ENCODE measurements at places on chromosomes 7 and 10. TPM values are rescaled to one million over a fixed set of nuclear protein-coding genes. Genes with fewer than 3 reads are reported as not detected.

Gene TLX1
- not detected for total RNA-seq

DNA sequence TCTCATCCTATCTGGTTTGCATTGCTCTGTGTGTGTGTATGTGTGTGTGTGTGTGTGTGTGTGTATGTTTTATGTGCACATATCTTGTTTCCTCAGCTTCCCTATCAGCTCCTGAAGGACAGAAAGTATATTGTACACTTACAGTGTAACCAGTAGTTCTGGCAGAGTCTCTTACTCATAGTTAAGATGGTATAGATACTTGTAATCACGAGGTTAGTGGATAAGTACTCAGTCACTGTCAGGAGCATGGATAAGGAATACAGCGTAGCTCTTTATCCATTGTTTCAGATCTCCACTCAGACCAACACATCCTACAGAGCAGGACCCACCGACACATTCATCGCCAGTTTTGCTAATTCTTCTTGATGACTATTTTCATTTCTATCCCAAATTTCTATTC, 275.0 kb downstream of the TSPAN12 start:
- no peak for DNase-seq

Gene FRMD4A
- 23.4 TPM for total RNA-seq

Gene CCDC172
- total RNA-seq: not detected

Gene GTF2IRD2
- 4.7 TPM for total RNA-seq

DNA sequence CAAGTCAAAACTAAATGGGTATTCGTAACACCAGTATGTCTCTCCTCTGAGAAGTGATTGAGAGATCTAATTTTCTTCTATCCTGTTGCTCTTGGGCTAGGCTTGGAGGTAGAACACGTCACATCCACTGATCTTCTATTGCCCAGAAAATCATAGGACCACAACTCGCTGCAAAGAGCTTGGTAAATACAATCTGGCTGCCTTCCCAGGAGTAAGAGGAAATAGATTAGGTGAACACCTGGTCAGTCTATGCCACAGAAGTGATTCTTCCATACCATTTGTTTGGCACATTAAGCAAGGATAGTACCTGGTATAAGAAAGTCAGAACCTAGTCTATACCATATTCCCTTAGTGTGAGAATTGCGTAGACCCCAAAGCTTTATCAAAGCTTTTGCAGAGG, 129.3 kb upstream of the PHYHIPL start:
- DNase-seq: no peak

Gene RGR
- total RNA-seq: not detected

GRCh38 chr7:24840563-24840962, 83.3 kb upstream of the GSDME start:
- no peak for DNase-seq

- DNase-seq: no peak
Measured at GRCh38 chr10:73873838-73874215, 528 bp downstream of the CAMK2G start.

- no peak for DNase-seq
Measured at GRCh38 chr7:123876557-123877256, 31.7 kb downstream of the HYAL4 start.

Gene NPC1L1
- not detected for total RNA-seq

DNA sequence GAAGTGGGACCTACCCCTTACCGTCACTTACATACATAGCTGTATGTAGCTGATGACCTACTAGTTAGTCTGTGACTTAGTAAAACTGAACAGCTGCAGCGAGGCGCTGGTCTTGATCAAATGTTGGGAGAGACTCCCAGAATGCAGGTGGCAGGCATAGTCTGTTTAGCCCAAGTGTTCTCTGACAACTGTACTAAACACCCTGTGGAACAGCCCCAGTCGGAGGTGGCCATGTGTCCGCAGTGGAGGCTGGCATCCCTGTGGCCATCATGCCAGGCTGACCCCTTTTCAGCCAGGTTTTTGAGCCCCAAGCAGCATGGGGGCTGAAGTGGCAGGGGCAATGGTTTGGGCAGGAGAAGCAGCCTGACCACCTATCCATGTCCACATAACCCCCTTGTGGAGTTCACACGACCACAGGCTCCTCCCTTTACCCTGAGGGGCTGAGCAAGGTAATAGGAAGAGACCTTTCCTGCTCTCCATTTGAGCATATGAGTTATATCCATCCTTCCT, 7.2 kb downstream of the ADCY1 start:
- DNase-seq: no peak

DNA sequence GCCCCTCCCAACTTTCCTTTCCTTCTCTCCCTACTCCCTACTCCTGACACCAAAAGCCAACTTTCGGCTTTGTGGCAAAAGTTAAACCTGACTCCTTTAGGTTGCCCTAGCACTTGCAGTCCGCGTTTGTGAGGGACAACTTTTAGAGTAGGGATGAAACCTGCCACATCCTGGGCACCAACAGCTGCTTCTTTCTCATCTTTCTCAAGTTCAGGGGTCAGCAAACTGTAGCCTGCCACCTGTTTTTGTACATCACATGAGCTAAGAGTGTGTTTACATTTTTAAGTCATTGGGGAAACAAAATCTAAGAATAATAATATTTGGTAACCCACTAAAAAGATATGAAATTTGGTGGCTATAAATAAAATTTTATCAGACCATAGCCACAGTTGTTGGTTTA, 660.6 kb downstream of the KCNMA1 start:
- DNase-seq: no peak

Gene DGKI
- not detected for total RNA-seq

DNA sequence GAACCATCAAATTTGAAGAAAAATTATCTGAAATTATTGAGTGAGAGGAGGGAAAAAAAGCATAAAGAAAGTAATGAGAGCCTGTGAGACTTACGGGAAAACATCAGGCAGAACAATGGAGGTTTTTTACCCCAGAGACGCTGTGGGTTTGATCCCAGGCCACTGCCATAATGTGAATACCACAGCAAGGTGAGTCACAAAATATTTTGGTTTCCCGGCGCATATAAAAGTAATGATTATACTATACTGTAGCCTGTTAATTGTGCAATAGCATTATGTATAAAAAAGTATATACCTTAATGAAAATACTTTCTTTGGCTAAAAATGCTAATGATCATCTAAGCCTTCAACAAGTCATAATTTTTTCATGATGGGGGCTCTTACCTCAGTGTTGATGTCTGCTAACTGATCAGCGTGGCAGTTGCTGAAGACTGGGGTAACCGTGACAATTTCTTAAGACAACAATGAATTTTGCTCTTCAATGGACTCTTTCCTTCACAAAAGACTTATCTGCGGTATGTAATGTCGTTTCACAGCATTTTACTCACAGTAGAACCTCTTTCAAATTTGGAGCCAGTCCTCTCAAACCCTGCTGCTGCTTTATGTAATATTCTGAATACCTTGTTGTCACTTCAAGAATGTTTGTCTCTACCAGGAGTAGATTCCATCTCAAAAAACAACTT, 97.0 kb upstream of the FAM20C start:
- DNase-seq: peak; percentile 40

Measured in foreskin keratinocyte (primary cell).